ENCODE measurements at places on chromosomes 7 and 10.

- DNase-seq: no peak
Observed at GRCh38 chr10:130396044-130396443, 259.9 kb downstream of the GLRX3 start.

- peak; percentile 92 for DNase-seq
Observed at GRCh38 chr7:151085691-151086620, at the start of gene AGAP3. Gene AGAP3, plus strand, starts transcription at chr7:151086475. Its CDS starts 267 bp downstream, at chr7:151086742.

DNA sequence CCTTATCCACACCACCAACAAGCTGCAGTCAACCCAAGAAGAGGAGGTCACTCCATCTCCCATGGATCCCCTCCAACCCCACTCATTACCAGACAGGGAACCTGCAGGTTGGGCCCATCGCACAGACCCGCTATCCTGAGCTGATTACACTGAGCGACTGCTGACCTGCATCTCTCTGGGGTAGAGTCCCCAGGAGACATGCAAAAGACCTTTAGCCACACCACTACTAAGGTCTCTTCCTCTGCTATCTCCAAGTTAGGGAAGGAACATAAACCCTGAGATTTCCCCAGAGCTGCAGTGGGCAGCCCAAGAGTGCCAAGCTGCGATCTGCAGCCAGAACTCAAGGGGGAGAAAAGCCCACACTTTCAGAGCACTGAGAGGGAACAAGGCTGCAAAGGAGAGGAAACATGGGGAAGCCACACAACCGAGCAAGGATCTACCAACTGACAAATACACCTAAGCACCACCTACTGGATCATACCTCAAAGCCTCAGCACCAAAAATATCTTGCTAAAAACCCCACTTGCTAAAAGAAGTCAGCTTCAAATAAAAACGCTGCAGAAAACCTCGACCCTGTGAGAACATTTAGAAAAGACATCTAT, 298.2 kb downstream of the SORCS1 start:
- DNase-seq: peak; percentile 5

GRCh38 chr7:70668606-70669358, 463.2 kb upstream of the GALNT17 start:
- no peak for DNase-seq

- DNase-seq: peak; percentile 99
Observed at GRCh38 chr7:65006094-65006992, at the start of gene ERV3-1. Gene ERV3-1, minus strand, starts transcription at chr7:65006687. Its CDS starts 13,661 bp downstream, at chr7:64993026.

- peak; percentile 90 for DNase-seq
Observed at GRCh38 chr10:97072851-97073665, 112.7 kb downstream of the SLIT1 start.

GRCh38 chr7:36400606-36401005, 10.9 kb downstream of the ANLN start:
- DNase-seq: no peak

GRCh38 chr10:125407000-125407502, 246.7 kb upstream of the CTBP2 start:
- no peak for DNase-seq

DNA sequence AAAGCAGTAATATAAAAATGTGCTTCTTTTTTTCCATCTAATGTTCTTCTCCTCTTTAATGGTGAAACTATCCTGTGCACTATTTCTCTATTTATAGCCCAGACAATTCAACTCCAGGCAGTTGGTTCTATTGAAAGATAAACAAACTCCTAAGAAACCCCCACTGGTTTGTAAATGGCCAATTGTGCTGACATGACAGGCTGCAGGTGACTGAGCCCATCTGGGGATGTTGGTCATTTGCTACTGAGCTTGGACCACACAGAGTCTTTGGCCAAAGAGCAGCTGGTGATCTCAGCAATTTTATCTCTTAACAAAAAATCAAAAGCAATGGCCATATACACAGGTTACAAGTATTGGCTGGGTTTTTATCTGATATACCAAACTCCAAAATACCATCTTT, 631.8 kb upstream of the CELF2 start:
- DNase-seq: no peak

GRCh38 chr7:71538210-71538609, 406.3 kb downstream of the GALNT17 start:
- no peak for DNase-seq

- no peak for DNase-seq
Observed at GRCh38 chr7:117961235-117961634, 88.0 kb upstream of the CTTNBP2 start.

DNA sequence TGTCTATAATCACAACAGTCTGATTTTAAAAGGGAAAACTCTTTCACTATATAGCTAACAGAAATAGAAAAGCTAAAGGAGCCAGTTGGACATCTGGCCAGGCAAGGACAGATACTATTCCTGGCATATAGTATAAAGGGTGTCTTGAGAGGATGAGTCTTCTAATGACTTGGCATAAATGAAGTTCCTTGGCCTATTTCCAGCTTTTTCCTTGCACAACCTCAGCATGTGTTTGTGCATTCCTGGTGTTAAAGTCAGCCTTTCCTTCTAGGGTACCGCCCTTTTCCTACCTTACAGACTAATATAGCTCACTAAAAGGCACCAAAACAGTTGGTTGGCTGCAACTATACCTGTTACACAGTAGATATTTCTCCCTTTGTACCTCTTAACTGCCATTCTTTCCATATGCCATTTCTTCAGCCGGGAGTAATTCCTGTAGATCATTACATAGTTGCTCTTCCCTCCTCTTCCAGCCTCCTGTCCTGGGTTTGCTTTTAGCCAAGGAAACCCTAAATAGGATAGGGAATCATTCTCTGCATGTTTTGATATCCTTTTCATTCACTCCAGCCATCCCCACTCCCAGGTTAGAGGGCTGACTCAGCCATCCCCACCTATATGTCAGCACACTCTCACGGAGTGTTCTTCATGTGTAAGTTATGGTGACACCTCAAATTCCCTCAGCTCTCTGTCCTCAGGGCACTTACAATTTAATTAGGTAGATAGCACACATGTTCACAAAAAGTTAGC, 102.1 kb upstream of the MDFIC start:
- no peak for DNase-seq

DNA sequence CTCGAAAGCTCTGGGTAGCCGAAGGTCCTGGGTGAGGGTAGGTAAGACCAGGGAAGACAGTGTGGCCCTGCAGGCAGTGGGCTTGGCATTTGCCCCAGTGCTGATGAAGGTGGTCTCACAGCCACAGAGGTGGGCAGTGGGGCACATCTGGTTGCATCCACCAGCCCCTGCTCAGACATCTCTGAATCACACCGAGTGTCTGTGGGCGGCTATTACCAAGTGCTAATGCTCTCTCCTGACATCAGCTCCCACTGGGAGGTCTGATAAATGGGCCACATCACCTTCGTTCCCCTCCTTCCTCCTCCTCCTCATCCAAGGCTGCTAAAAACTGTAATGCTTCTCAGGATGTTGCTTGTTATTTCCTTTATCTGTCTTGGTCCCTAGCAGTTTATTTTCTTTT, 330.9 kb upstream of the COBL start:
- peak; percentile 49 for DNase-seq

- no peak for DNase-seq
Observed at GRCh38 chr10:63388421-63389031, 77.3 kb downstream of the JMJD1C start.

- DNase-seq: no peak
Observed at GRCh38 chr7:157514746-157515145, 177.9 kb downstream of the DNAJB6 start.

DNA sequence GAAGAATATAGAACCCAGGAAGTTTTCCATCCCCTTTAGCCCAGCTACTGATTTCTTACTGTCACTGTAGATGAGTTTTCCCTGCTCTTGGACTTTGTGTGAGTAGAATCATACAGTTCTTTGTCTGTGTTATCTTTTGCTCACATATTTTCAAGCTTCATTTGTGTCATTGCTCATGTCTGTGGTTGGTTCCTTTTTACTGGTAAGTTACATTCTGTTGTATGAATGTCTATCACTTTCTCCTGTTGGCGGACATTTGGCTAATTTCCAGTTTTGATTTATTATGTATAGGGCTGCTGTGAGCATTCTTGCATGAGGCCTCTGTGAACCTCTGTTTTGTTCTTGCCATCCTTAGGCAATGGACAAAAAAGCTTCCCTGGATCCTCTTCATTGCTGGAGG, 5.3 kb downstream of the GLRX3 start:
- DNase-seq: no peak

DNA sequence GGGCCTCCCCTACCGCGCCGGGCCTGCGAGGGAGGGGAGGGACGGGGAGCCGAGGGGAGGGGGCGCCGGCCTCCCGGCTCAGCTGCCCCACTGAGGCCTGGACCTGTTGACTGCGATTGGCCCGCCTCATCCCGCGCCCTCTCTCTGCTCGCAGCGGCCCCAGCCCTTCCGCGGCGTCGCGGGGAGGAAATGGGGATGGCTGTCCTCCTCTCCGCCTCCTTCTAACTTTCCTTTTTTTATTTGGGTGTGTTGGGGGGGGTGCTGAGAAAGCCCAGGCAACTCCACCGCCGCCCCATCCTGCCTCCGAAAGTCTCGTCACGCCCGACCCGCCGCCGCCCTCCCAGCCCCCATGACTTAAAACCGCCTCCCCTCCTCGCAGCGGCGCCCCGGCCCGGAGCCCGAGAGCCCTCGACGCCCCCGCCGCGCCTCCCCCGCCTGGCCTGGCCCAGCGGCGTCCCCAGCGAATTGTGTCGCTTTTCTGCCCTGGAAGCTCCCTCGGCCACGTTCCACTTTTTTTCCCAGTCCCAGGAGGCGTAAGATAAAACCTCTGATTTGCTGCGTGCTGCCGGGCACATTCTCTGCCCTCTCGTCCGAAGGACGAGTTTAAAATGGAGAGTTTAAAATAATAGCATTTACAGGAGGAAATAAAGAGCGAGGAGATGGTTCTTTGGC, 842 bp upstream of the SKIDA1 start:
- peak; percentile 66 for DNase-seq

DNA sequence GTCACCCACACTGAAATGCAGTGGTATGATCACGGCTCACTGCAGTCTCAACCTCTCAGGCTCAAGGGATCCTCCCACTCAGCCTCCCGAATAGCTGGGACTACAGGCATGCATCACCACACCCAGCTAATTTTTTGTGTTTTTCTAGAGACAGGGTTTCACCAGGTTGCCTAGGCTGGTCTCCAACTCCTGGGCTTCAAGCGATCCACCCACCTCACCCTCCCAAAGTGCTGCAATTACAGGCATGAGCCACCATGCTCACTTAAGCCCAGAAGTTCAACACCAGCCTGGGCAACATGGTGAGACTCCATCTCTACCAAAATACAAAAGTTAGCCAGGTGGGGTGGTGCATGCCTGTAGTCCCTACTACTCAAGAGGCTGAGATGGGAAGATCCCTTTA, 33.5 kb downstream of the GDI2 start:
- no peak for DNase-seq

GRCh38 chr10:95579835-95580535, 18.8 kb upstream of the SORBS1 start:
- no peak for DNase-seq

DNA sequence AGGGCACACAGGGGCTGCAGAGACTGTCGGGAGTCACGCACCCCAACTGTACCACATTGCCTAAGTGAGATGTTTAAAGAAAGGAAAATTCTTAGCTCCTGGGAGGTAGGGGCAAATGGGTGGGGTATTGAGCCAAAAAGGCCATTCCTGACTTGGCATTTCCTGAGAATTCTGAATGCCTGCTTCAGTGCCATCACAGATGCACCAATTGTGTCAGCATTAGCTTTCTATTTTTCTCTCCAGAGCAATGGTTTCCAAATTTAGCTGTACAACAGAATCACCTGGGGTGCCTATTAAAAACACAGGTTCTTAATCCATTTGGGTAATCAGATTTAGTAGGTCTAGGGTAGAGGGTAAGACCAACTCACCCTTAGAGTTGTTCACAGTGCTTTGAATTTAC, 43.1 kb downstream of the LSMEM1 start:
- DNase-seq: no peak

- no peak for DNase-seq
Observed at GRCh38 chr10:124710266-124710881, 33.8 kb downstream of the FAM53B start.

GRCh38 chr10:100984672-100985177, 2.6 kb downstream of the MRPL43 start:
- DNase-seq: no peak
